NCI-H2029 (cell line): ENCODE measurements at places on chromosomes 7 and 10.
A peak's percentile ranks its signal among the peaks of the same experiment; 100 is the strongest.

GRCh38 chr10:114239117-114239993 lies at the start of gene VWA2:
Gene VWA2 (plus strand): TSS chr10:114239254. CDS start chr10:114248714, 9,460 bp downstream.
- DNase-seq = peak; percentile 72

GRCh38 chr7:70771451-70771850 lies 360.5 kb upstream of the GALNT17 start:
- DNase-seq = no peak

- DNase-seq = no peak
These were observed 2.8 kb downstream of the PILRA start for GRCh38 chr7:100376066-100376465.

GRCh38 chr10:58107506-58107905 lies 160.2 kb downstream of the IPMK start:
- no peak for DNase-seq

GRCh38 chr10:117159390-117159789 lies 21.3 kb upstream of the VAX1 start:
- DNase-seq = no peak

GRCh38 chr10:121490871-121491519 lies 107.2 kb downstream of the FGFR2 start:
- no peak for DNase-seq

- DNase-seq = no peak
These were observed 72.4 kb downstream of the REEP3 start for GRCh38 chr10:63593576-63593975.

- no peak for DNase-seq
These were observed 63.8 kb downstream of the MKI67 start for GRCh38 chr10:128062331-128062880.

GRCh38 chr10:125166658-125167057 lies 6.3 kb upstream of the CTBP2 start:
- DNase-seq = no peak

- DNase-seq = no peak
These were observed 201.4 kb downstream of the PCLO start for GRCh38 chr7:82961240-82961639.

DNA sequence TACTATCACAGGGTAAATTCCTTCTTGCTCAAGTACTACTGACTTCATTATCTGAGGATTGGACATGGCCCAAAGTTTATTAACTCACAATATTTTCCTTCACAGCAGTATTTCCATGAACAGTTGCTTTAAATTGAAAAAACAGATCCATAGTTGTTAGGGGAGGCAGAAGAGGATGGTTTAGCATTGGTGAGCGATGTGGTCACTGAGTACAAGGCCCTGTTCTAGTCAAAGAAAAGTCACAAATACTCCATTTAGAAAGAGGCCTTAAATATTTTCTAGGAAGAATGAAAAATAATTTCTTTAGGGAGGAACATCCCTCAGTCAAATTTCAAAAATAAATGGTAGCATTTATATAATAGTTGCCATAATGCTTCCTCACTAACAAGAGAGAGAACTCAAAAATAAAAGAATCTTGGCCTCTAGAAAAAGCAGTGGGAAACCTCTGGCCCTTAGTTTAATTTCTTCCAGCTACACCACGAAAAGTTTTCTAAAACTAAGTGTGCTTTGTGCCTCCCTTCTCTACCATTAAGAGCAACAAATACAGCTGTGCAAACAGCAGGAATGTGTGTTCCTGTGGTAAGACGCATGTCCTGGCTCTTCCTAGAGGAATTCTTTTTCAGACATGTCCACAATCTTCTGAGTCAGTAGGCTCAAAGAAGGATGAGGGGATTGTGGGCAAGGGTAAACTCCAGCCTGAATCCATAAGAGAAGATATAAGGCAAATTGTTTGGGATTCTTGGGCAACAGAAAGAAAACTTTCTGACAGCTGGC lies 105.7 kb downstream of the HOXA1 start:
- DNase-seq = no peak

DNA sequence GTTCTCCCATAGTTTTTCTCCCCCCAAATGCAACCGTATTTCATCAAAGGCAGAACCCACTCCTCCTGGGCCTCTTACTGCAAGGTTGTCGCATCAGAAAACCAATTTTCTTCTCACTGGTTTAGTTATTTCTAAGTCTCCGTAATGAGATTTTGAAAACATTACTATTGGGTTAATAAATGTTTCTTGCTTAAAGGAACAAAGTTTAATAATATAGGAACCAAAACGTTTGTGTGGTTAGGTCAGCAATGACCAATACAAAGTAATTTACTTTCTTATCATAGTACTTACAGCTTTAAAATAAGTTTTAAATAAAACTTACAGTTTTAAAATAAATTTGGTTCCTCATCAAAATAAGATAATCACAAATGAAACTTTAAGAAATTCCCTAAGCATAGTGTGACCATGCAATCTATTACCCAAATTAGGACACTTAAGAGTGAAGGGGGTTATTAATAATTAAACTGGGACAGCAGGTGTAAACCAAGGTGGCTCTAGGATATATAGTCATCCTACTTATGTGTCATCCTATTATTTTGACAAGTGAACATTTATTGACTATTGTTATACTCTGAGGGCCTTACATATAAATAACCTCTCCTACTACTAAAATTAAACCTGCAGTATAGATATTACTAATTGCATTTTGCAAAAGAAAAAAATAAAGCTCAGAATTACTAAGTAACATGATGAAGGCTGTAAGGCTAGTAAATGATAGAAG lies 415.4 kb upstream of the LRRN3 start:
- DNase-seq = no peak

- no peak for DNase-seq
These were observed 197.7 kb upstream of the FRMD4A start for GRCh38 chr10:14528450-14528849.

DNA sequence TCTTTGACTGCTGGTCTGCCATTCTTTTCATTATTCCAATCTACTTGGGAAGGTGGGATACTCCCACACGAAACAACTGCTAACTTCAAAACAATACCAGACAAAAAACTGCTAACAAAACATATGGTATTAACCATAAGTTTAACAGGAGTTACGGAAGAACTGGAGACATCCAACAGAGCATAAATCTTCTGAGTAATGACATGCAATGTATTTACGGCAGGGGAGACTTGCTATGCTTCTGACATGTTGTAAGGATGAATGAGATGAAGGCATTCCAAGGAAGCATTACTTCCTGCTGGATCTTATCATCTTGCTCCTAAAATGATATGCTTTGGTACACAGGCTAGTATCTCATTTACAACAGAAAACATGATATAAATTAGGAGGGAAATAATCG lies 85.8 kb downstream of the ZNF92 start:
- no peak for DNase-seq

- no peak for DNase-seq
These were observed 28.1 kb upstream of the PLXDC2 start for GRCh38 chr10:19788075-19788686.

- no peak for DNase-seq
These were observed 80.0 kb upstream of the FEZF1 start for GRCh38 chr7:122384528-122384927.

DNA sequence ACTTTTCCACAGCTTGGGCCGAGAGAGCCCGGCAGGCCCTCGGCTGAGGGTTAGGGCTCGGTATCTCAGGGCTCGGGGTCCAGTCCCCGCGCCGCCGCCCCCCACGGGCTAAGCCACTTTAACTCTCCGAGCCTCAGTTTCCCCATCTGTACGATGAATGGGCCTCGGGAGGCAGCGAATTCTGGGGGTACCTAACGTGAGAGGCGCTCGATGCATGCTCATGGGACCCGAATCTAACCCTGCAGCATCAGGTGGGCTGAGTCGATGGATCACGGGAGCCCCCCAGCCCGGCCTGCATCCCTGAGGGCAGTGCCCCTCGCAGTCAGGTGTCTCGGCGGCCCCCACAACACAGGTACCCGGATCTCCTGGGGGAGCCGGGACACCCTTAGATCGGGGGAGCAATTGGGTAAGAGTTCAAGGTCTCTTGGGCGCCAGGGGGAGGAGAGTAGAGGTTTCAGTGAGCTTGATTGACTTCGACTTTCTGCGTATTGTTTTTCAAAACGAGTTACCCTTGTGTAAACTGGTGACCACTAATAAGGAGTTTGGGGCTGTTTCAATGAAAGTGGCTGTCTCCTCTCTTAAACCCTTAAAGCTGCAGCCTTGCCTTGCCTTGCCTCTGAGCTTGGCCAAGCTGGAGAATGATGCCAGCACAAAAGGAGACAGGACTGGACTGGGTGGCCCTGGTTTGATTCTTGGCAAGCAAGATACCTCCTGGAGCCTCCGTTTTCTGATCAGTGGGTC lies 631 bp downstream of the POR start:
- DNase-seq = no peak

DNA sequence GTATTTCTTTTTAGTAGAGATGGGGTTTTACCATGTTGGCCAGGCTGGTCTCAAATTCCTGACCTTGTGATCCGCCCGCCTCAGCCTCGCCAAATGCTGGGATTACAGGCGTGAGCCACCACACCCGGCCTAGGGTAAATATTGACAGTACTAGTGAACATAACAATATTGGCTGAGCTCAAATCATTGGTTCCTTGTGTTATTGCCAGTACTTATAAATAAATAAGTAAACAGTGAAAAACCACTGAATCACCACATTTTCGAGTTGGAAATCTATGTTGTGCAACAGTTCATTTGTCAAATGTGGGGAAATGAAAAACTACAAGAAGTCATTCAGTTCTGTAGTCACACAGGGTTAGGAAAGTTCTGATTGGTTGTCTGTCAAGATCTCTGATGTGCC lies 15.8 kb downstream of the RPP30 start:
- no peak for DNase-seq

- DNase-seq = no peak
These were observed 6.9 kb downstream of the MTG1 start for GRCh38 chr10:133400624-133401424.

- DNase-seq = no peak
These were observed 65.8 kb downstream of the POU6F2 start for GRCh38 chr7:39043531-39043930.

GRCh38 chr7:157669768-157670351 lies 333.1 kb downstream of the DNAJB6 start:
- DNase-seq = no peak

DNA sequence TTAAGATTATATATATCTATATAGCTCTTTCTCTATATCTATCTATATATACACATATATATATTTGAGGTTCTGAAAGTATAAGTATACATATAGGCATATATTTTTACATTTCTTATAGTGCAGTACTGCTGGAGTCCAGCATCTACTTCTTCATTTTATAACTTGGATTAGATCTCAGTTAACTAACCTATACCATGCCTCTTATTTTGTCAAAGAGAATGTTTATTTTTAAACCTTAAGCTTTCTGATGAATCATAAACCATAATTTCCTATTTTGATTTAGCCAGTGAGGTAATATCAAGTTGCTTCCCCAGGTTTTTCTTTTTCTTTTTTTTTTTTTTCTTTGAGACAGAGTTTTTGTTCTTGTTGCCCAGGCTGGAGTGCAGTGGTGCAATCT lies 8.1 kb downstream of the ZNF32 start:
- DNase-seq = no peak

DNA sequence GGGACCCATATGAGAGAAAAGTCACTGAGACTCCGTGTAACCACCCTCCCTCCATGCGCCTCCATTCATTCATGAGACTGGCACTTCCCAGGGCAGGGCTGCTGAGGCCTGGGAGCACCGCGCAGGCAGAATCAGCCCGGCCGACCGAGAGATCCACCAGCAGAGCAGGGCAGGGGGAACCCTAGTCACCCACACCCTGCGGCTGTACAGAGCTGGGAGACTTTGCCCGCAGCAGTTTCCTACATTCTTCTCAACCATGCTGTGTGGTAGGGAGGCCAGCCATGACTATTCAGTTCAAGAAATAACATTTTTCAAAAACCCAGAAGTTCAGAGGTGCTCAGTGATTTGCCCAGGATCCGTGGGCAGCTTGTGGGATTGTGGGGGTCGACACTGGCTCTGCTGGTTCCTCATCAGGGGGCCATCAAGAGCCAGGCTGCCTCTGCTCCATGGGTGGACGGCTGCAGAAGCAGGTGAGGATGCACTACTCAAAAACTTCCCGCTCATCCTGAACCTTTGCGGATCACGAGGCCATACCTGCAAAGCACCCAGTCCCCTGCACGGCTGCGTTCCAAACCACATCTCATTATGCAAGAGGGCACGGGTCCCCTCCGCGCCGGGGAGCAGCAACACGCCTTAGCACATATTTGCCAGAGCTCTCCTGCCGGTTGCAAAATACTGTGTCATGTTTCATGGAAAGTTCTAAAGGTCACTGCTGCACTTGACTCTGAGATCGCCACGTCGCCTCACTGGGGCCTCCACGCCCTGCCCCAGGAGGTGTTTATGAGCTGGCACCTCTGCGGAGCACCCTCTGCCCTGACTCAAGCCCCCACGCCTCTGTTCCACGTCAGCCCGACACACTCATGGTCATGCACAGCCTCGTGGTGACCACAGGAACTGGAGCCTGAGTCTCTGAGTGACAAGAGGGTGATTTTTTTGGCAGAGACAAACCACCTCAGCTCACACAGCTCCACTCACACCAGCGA lies 132.0 kb downstream of the PRKAG2 start:
- peak; percentile 50 for DNase-seq
